IMR-90 (cell line): ENCODE measurements at places on chromosomes 12 and 14. TPM values are rescaled to one million over a fixed set of nuclear protein-coding genes. Genes with fewer than 3 reads are reported as not detected.

- DNase-seq: no peak
Measured at GRCh38 chr12:32211066-32211899, 104.6 kb downstream of the BICD1 start.

- DNase-seq: no peak
Measured at GRCh38 chr12:80679346-80680131, 27.9 kb upstream of the MYF6 start.

DNA sequence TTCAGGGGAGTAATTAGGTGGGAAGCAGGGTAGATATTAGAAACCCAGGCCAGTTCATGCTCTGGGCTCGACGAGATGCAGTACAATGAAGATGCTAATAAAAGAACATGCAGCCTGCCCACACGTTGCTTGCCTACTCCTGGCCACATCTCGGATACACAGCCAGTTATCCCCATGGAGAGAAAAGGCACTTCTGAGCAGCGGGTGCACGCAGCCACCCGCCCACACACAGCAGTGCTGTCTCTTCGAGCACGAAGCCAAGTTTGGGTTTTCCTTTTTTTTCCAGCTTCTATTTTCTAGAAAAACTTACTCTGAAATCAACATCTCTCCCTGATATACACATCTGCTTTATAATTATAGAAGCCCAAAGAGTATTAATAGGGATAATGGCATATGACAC lies 85.7 kb downstream of the CIT start:
- DNase-seq: no peak

GRCh38 chr12:58732894-58733293 lies 187.4 kb downstream of the LRIG3 start:
- DNase-seq: peak; percentile 17

GRCh38 chr14:85531587-85532373 lies 1.8 kb downstream of the FLRT2 start:
- DNase-seq: peak; percentile 80

DNA sequence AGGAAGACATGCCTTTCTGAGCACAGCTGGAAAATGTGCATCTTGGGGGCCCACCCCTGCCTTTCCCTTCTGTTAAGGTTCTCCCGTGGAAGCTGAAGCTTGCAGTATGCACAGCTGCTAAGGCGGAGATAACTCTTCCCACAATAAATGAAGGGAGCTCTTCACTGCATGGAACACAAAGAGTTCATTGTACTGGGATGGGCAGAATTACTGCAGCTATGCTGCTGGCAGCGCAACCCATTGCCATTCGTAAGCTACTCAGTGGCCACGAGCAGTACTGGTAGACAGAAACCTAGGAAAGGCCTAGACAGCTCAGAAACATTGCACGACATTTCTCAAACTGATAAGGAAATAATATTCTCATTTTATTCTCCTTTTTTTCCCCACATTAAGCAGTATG lies 310.2 kb downstream of the MDGA2 start:
- no peak for DNase-seq

DNA sequence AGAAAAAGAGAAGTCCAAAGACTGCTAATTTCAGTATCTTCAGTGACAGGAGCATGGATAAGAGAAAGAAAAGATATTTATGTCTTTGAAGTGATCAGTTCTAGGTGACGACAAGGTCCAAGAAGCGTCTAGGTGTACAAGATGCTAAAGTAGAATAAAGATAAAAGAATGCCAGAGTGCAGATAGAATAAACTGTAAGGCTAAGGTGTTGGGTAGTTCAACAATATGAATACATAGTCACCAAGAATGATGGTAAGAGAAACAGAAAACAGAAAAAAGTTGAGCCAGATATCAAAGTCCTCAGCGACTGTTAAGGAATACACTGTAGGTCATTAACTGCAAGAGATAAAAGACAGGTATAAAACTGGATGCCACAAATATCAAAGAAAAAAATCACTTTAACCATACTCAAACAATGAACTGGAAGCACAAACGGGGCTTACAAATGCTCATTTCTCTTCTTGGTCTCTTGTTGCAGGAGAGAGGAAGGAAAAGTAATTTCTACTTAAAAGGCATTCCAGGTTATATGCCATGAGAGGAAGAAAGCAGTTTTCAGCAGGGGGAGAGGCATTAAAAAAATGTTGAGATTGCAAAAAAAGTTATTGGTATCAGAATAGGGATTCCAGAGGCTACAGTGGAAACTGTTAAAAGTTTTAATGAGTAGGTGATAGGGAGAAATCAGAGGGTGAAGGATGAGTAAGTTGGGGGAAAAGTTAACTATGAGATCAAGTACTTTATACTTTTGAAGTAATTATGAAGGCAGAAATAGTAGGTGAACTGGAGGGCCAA lies 121.5 kb downstream of the CEP83 start:
- no peak for DNase-seq

GRCh38 chr14:83217492-83217891 lies 1683.8 kb upstream of the SEL1L start:
- DNase-seq: peak; percentile 96

DNA sequence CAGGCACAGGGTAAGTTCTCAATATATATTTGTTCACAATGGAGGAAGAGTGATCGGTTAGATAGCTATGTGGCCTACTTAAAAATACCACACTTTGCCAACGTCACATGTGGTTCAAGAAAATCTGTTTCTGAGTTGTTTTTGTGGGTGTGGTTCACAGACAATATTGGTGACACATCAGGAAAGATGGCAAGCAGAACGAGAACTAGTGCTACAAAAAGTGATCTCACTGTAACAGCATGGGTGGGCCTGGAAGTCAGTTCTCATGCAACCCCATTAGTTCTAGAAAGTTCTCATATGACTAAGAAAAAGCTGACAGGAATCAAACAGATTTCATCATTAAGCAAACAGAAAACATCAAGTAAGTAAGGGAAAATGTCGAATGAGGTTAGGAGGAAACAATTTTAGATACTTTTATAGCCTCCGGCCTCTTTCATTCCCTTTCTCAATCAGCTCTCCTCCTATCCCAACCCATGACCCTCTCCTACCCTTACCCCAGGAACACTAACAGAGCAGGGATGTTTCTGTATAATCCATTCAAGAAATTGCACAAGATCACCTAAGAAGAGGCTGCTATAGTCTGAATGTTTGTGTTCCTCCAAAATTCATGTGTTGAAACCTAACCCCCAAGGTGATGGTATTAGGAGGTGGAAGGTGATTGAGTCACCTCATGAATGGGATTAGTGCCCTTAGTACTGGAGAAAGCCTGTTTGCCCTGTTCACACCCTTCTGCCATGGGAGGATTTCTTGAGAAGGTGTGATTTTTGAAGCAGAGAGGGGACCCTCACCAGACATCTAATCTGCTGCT lies 15.5 kb upstream of the NTN4 start:
- peak; percentile 99 for DNase-seq

DNA sequence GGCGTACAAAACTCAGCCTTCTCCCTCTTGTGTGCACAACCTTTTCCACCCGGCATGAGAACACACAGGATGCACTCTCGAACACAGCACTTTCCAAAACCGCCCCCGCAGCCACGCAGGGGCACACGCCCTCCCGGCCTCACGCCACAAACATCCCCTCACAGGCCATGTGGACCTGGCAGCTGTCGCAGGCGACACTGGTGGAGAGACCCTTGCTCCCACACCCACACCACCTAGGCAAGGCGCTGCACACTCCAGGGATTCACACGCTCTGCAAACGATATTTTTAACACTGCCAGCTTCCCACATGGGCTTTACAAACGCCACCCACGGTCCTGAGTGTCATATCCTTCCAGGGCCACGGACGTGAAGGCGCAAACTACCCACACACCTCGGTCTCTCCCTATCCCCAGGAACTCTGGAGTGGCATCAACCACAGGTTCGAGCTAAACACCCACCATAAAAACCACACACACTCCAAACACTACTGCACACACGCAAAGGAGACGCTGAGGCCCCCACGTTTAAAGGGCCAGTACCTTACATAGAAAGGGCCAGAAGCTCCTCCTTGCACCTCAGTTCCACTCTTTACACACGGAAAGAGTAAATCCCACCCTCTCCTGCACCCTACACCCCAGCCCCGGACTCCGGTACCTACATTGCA lies 12.4 kb upstream of the ITGB7 start:
- peak; percentile 66 for DNase-seq

DNA sequence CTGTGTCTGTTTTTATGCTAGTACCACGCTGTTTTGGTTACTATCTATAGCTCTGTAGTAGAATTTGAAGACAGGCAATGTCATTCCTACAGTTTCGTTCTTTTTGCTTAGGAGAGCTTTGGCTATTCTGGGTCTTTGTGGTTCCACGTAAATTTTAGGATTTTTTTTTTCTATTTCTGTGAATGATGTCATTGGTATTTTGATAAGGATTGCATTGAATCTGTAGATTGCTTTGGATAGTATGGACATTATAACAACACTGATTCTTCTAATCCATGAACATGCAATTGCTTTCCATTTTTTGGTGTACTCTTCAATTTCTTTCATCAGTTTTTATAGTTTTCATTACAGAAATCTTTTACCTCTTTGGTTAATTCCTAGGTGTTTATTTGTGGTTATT lies 345.2 kb downstream of the TMEM121 start:
- no peak for DNase-seq

- no peak for DNase-seq
Measured at GRCh38 chr14:97916669-97917568, 1119.7 kb downstream of the VRK1 start.

- no peak for DNase-seq
Measured at GRCh38 chr12:91506452-91506851, 323.8 kb upstream of the DCN start.

- no peak for DNase-seq
Measured at GRCh38 chr12:44457465-44457864, 418.6 kb downstream of the NELL2 start.

GRCh38 chr14:95456281-95456680 lies 60.2 kb downstream of the SYNE3 start:
- DNase-seq: no peak

GRCh38 chr12:131776237-131776889 lies 51.8 kb upstream of the MMP17 start:
- DNase-seq: no peak

DNA sequence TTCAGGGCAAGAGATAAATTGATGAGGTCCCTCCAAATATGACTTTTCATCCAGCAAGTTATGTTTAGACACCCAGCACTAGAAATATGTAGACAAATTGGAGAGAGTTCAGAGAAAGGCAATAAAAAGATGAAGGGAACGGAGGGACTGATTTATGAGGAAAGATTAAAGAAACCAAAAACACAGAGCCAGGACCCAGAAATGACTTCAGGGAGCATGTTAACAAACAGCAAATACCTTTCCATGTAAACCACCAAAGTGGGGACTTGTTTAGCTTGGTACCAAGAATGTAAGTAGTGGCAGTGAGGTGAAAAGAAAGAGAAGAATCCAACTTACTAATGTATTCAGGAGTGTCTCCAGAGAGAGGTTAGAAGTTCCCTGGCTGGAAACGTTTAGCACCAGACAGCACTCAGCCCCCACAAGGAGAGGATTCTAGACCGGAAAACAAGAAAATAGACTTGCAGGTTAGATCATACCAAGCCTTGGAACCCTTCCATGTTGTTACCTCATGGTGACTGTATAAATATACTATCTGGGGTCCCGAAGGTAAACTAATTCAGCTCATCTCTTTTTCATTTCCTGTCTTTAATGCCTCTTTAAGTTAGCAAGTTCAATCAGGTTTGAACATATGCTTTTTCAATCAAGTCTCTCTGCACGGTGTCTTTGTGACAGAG lies 79.2 kb downstream of the TBC1D30 start:
- DNase-seq: peak; percentile 61

DNA sequence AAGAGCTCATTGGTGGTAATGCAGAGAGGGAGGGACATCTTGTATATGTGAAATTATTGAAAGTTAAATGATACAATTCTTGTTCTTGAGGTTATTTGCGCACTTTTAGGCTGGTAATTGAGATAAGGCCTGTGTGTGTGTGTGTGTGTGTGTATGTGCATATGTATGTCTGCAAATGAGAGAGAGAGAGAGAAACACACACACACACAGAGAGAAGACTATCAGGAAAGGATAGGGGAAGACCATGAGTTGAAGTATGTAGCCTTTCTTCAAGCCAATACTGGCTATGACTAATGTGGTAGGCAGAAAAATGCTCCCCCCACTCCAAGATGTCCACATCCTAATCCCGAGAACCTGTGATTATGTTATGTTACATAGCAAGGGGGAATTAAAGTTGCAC lies 52.7 kb upstream of the DCD start:
- DNase-seq: no peak

Gene IL22
- total RNA-seq: not detected in 2 replicates

Gene PLA2G1B
- not detected in 2 replicates for total RNA-seq

Gene TCL1B
- not detected in 2 replicates for total RNA-seq

Gene HAL
- under 0.01 and 0.56 TPM in 2 replicates for total RNA-seq

Gene SMCO2
- not detected in 2 replicates for total RNA-seq

Gene TUBA1B
- total RNA-seq: 4,476 and 5,195 TPM in 2 replicates

Gene AMDHD1
- total RNA-seq: under 0.01 TPM in 1 of 2 replicates, not detected in the other

Gene INHBC
- not detected in 2 replicates for total RNA-seq
